ENCODE measurements at places on chromosomes 4 and X. TPM values are rescaled to one million over a fixed set of nuclear protein-coding genes. Genes with fewer than 3 reads are reported as not detected.

- no peak for DNase-seq
Observed at GRCh38 chr4:68349279-68349648, 626 bp downstream of the YTHDC1 start.

- no peak for DNase-seq
Observed at GRCh38 chr4:137032222-137032621, 500.1 kb downstream of the PCDH18 start.

GRCh38 chr4:173230062-173230461 lies 61.5 kb downstream of the GALNT7 start:
- DNase-seq: no peak

- DNase-seq: no peak
Observed at GRCh38 chrX:17488036-17488435, 113.0 kb downstream of the NHS start.

DNA sequence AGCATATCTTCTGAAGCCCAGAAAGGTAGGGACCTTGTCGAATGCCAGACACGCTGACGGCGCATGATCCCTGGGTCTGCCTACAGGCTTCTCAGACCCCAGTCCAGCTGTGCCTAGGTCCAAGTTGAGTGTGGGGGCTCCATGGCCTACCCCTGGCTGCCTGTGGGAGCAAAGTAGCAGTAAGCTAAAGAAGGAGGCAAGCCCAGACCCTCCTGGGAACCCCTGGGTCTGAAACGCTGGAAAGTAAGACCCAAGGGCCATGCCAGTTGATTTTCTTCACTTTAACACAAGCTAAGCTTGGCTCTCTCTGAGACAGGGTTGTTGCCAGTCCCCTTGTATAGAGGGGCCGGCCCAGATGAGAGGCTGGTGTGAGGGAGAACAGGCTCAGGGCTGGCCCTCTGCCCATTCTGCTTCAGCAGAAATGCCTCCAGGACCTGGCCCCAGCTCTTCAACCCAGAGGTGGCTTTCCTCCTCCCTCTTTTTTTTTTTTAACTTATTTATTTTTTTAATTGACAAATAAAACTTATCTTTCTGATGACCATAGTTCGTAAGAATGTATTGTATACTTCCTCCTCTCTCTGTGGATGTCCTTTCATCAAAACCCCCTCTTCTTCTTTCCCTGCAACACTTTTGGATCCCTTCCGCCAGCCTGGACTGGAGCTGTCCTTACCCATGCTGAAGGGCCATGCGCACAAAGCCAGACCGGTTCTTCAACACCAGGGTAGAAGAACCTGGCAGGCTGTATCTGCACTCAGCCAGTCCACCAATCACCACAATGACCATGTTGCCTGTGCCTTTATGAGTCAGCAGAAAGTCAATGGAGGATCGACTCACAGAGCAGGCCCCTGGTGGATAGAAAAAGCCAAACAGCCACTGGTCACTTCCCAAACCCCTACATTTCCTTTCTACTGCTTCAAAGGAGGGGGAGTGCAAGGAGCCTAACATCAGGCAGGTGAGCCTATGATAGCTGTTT lies 7.1 kb downstream of the AWAT2 start:
- DNase-seq: no peak

Gene FNIP2
- 15.8 TPM for total RNA-seq

GRCh38 chrX:1564750-1565683 lies 26.4 kb upstream of the AKAP17A start:
- DNase-seq: no peak

DNA sequence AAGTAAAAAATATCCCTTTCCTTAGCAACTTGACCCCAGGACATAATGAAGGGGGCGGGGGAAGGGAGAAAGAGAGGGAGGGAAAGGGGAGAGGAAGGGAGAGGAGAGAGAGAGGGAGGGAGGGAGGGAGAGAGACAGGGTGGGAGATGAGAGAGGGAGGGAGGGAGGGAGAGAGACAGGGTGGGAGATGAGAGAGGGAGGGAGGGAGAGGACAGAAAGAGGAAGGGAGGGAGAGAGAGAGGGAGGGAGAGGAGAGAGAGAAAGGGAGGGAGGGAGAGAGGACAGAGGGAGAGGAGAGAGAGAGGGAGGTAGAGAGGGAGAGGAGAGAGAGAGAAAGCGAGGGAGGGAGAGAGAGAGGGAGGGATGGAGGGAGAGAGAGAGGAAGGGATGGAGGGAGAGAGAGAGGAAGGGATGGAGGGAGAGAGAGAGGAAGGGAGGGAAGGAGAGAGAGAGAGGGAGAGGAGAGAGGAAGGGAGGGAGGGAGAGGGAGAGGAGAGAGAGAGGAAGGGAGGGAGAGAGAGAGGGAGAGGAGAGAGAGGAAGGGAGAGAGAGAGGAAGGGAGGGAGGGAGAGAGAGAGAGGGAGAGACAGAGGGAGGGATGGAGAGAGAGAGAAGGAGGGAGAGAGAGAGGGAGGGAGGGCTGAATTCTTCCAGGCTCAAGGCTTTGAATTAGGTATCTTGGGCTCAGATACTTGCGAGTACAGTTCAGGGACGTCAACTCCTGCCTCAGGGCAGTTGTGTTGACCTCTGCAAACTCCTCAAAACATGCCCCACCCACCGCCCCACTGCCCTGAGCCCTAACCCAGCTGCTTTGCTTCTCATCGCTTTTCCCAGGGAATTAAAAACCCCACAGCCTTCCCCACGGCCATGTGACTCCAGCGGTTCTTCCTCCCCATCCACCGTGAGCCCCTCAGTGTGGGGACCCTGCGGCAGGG lies 40.0 kb upstream of the ADRA2C start:
- DNase-seq: no peak

GRCh38 chr4:104751468-104751867 lies 256.8 kb upstream of the CXXC4 start:
- DNase-seq: no peak

DNA sequence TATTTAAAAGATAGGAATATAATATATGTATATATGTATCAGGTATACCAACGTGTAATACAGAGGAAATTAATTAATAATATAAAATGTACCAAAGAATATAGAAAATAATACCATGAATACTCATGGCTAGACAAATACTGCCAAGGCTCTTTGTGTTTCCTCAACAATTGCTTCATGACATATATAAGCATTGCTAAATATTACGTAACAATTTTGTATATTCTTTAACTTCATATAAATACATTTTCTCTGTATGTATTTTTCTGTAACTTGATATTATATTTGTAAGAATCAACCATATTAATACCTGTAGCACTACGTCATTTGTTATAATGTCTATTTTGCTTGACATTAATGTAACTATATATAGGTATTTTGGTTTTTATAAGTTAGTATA lies 104.0 kb downstream of the CEP44 start:
- DNase-seq: no peak

Gene GRIA3
- total RNA-seq: not detected

DNA sequence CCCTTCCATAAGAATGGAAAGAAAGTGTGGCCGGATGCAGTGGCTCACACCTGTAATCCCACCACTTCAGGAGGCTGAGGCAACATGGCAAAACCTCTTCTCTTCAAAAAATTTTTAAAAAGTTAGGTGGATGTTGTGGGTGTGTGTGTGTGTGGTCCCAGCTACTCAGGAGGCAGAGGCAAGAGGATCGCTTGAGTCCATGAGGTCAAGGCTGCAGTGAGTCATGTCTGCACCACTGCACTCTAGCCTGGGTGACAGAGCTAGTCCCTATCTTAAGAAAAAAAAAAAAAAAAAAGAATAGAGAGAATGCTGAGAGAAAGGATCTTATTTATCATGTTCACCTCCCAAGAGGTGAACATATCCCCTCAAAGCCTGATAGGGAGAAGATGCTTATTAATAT lies 492.1 kb upstream of the SMIM31 start:
- DNase-seq: no peak

- DNase-seq: no peak
Observed at GRCh38 chr4:121788896-121789295, 12.2 kb upstream of the EXOSC9 start.

DNA sequence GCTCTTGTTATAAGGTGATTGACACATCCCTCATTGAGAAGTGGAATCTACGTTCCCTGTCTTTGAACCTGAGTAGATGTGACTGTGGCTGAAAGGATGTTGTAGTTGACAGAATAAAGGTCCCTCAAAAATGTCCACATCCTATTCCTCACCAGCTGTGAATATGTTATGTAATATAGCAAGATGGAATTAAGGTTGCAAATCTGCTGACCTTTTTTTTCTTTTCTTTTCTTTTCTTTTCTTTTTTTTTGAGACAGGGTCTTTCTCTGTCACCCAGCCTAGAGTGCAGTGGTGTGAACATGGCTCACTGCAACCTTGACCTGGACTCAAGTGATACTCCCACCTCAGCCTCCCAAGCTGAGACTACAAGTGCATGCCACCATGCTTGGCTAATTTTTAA lies 7.2 kb upstream of the CCNG2 start:
- no peak for DNase-seq

GRCh38 chrX:136816975-136817374 lies 36.2 kb upstream of the ARHGEF6 start:
- DNase-seq: no peak

Gene TMEM255A
- total RNA-seq: 2.9 TPM

All from Caco-2 (cell line).